Ureter (tissue), 1 donor: ENCODE measurements at places on chromosomes 1 and 21.

DNA sequence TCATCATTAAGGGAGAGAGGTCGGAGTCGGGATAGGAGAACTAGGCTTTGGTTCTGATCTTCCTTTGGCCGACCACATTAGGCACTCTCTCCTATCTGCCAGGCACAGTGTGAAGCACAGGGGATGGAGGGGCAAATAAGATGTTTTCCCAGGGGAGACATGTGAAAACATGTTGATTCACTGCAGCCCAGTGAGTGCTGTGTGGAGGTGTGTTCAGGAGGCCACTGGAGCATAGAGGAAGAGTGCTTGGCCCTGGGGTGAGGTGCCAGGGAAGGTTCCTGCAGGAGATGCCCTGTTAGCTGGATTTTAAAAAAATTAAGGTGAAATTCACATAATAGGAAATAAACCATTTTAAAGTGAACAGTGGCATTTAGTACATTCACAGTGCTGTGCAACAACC is 3.7 kb downstream of the VANGL2 start:
- DNase-seq, result no peak

DNA sequence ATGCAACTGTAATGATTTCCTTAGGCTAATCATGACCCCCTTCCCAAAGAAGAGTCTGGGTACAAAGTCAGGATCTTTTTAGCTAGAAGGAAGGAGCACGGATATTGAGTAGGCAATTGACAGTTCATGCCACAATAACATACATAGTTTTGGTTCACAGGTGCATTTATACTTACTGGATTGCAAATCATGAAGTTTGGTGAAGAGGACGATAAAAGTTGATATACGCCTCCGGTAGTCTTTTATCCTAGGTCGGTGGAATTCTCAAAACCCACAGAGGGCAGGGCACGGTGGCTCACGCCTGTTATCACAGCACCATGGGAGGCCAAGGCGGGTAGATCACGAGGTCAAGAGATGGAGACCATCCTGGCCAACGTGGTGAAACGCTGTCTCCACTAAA is 265.4 kb upstream of the PRMT6 start:
- DNase-seq, result no peak

DNA sequence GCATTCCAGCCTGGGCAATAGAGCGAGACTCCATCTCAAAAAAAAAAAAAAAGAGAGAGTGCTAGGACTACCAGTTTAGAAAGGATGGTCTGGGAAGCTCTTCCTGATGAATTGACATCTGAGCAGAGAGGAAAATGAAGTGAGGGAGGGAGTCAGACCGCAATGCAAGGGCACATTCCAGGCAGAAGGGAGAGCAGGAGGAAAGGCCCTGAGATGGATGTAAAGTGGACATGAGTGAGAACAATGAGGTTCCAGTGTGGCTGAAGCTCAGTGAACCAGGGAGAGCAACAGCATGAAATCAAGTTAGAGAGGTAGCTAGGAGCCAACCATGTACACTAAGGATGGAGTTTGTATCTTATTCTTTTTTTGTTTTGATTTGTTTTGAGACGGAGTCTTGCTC is 55.9 kb upstream of the SPOCD1 start:
- no peak for DNase-seq

DNA sequence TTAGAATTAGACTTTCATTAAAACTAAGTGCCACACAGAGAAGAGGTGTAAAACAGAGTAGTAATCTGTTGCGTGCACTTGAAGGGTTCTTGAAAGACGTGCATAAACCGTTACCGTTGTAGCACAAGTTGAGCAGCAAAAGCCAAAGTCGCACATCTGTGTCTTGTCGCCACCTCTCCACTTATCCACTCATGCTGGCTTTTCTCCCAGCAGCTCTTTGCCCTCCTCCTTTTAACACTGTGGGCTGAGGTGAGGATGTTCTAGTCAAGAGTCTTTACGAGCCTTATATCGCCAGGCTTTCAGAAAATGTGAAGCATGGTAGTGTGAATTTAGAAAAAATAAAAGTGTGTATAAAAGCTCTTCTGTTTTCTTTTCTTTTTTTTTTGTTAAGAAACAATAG is 48.0 kb downstream of the NR5A2 start:
- DNase-seq, result no peak

DNA sequence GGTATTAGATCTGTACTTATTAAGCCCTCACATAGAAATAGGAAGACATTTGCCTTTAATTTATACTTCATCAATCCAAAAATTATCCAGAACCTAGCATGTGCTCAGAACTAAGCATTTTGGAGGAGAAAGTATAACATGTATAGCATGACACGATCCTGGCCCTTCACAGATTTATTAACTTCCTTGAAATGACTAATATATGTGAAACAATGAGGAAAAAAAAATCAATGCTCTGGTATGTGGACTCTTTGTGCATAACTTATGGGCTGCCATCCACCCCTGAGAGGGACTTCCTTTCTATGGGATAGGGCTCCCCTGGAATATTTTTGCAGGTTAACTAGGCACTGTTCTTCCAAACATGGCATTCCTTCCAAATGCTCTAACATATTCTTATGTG is 36.6 kb downstream of the CCDC185 start:
- no peak for DNase-seq
